ENCODE measurements at places on chromosomes 12 and 14.

GRCh38 chr12:54378796-54379397 lies 5.6 kb downstream of the ZNF385A start:
- peak; percentile 71 for DNase-seq
- peak overlapping the region; percentile 87 for H3K27ac ChIP-seq
- no peaks in the 10 kb centered on the region for H3K36me3 ChIP-seq

GRCh38 chr12:93838193-93838592 lies 161.0 kb downstream of the CRADD start:
- no peaks in the 10 kb centered on the region for H3K27me3 ChIP-seq
- no peak for DNase-seq
- no peak overlapping the region for H3K4me3 ChIP-seq
- H3K36me3 ChIP-seq: no peaks in the 10 kb centered on the region

DNA sequence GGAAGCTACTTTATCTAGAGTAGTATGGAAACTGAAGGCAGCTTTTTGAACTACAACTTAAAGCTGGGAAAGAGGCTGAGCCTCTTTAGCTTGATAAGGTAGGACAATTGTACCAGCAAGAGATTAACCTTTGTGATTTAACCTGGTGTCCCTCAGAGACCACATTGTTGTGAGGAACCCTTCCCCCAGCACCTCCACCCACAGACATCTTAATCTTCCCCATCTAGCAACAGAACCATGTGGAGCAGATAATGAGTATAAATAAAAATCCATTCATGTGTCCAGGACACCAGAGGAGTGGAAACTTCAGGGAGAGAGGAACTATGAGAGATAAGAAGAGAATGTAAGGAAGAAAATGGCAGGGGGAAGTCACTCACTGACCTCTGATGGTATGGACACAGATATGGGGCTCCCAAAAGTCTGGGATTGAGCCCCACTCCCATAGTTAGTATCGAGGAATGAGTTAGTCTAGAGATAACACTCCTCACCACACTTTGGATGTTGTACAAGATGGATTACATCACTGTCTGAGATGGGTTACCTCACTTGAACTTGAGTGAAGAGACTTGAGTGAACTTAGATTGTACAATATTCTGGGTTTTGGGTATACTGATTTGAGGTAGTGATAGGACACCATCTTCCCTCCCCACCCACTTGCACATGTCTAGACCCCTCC lies 33.9 kb upstream of the SLC38A2 start:
- DNase-seq: no peak
- peaks cover under 1% of the 10 kb centered on the region for H3K27me3 ChIP-seq
- H3K27ac ChIP-seq: no peak overlapping the region
- no peak overlapping the region for H3K4me3 ChIP-seq

DNA sequence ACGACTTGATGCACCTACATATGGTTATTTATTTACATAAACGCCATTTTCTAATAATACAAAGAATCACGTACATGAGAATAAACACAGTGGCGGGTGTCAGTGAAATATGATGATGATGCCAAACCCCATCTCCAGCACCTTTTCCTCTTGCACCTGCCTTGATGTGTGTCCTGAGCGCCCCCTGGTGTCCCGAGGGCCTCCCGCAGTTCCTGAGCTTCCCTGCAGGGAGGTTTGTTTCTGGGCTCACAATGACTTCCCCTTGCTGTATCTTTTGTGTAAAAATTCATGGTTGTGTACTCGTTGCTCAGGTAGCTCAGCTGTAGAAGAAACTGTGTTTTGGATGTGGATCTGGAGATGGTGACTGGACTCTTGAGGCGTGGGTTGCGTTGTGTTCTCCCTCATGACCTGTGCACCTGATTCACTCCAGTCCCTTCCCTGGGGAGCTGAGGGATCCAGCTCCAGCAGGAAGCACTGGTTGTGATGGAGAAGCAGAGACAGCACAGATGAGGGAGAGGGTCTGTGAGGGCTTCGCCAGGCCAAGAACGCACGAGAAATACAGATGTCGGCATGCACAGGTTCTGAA lies 1037.8 kb downstream of the TMEM121 start:
- no peaks in the 10 kb centered on the region for H3K27me3 ChIP-seq
- no peak overlapping the region for H3K4me3 ChIP-seq
- no peak overlapping the region for H3K27ac ChIP-seq
- peaks cover 15% of the 10 kb centered on the region for H3K36me3 ChIP-seq
- DNase-seq: no peak

DNA sequence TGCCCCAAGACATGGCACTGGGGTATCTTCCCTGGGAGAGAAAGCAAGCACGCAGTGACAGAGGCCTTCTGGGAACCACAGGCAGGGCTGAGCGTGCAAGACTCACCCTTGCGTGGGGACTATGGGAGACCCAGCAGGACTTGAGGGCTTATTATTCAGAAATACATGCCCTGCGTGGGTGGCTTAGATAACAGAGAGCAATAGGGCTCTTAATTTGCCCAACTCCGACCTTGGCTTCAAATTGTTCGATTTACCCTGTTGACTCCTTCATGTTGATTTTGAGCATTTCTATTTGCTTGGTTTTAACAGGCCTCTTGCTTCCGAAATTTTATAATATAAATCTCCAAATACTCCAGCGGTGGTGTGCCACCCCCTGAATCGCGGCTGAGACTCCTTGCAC lies 5.1 kb upstream of the SERPINA1 start:
- H3K4me3 ChIP-seq: no peak overlapping the region
- H3K27me3 ChIP-seq: peaks cover 17% of the 10 kb centered on the region
- H3K36me3 ChIP-seq: no peaks in the 10 kb centered on the region
- peaks cover 35% of the 10 kb centered on the region for H3K4me1 ChIP-seq
- DNase-seq: no peak

DNA sequence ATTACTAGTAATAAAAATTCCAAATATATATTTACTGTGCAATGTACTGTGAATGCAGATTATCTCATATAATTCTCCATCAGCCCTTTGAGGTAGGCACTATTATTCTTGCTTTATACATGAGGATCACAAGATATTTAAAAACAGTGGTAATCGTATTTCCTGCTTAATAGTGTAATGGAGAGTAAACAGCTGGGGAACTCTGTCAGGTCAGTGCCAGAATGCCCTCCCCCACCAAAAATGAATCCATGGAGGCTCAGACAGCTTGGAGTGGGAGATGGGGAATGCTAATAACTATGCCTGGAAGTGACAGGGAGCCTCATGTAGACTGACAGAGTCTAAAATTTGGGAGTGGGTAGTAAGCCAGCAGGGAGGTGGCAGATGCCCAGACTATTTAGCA lies 153.6 kb downstream of the PAH start:
- no peaks in the 10 kb centered on the region for H3K27me3 ChIP-seq
- no peak overlapping the region for H3K4me3 ChIP-seq
- H3K27ac ChIP-seq: no peak overlapping the region
- H3K36me3 ChIP-seq: no peaks in the 10 kb centered on the region

GRCh38 chr12:43098071-43098470 lies 453.9 kb downstream of the ADAMTS20 start:
- H3K4me3 ChIP-seq: no peak overlapping the region
- peaks cover 5% of the 10 kb centered on the region for H3K4me1 ChIP-seq
- no peaks in the 10 kb centered on the region for H3K27me3 ChIP-seq
- no peaks in the 10 kb centered on the region for H3K36me3 ChIP-seq
- DNase-seq: no peak

DNA sequence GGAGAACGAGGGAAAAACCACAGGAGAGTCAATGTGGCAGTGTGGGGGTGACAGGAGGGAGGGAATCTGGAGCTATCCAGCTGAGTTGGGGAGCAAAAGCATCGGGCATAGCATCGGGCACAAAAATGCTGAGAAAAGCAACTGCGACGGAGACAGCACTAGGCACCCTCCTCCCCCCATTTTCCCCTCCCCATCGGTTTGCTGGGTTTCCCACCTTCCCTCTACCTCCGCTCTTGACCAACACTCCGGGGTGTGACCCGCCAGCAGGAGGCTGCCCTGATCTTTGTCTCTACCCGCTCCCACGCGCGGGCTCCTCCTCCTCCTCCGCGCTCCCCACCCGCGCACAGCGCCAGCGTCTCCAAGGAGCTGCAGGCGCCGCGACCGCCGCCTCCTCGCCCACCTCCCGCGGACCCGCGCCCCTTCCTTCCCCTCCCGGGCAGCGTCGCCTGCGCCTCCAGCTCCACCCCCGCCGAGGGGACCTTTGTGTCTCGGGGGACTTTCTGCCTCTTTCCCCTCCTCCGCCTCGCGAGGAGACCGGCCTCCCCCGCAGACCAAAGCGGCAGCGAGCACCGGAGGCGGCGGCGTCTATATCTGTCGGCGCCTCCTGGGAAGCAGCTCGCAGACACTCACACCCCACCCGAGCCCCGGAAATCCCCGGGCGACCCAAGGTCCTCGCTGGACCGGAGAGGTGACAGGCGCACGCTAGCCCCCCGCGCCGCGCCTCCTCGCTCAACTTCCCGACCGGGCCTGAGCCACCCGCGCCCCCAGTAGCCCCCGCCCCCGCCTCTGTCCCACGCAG lies 920 bp downstream of the CDK17 start:
- peak overlapping the region; percentile 88 for H3K4me3 ChIP-seq
- peaks cover 36% of the 10 kb centered on the region for H3K4me1 ChIP-seq
- H3K27me3 ChIP-seq: no peaks in the 10 kb centered on the region
- peak overlapping the region; percentile 83 for H3K27ac ChIP-seq

GRCh38 chr12:21697904-21698630 lies 40.4 kb upstream of the LDHB start:
- H3K27ac ChIP-seq: no peak overlapping the region
- no peak for DNase-seq
- peaks cover 2% of the 10 kb centered on the region for H3K27me3 ChIP-seq
- peaks cover 4% of the 10 kb centered on the region for H3K4me1 ChIP-seq

- no peak overlapping the region for H3K4me3 ChIP-seq
- no peak for DNase-seq
- no peaks in the 10 kb centered on the region for H3K27me3 ChIP-seq
- no peaks in the 10 kb centered on the region for H3K36me3 ChIP-seq
- no peak overlapping the region for H3K27ac ChIP-seq
Observed at GRCh38 chr12:131912518-131913274, 16.4 kb upstream of the PUS1 start.

- no peak overlapping the region for H3K27ac ChIP-seq
- no peaks in the 10 kb centered on the region for H3K27me3 ChIP-seq
- no peak overlapping the region for H3K4me3 ChIP-seq
- no peaks in the 10 kb centered on the region for H3K36me3 ChIP-seq
- H3K4me1 ChIP-seq: peaks cover 19% of the 10 kb centered on the region
Observed at GRCh38 chr14:51328772-51329353, 88.8 kb downstream of the TMX1 start.

GRCh38 chr14:80621701-80622100 lies 319.8 kb downstream of the CEP128 start:
- no peak overlapping the region for H3K4me3 ChIP-seq
- H3K27me3 ChIP-seq: no peaks in the 10 kb centered on the region
- peaks cover 4% of the 10 kb centered on the region for H3K36me3 ChIP-seq
- H3K27ac ChIP-seq: no peak overlapping the region

DNA sequence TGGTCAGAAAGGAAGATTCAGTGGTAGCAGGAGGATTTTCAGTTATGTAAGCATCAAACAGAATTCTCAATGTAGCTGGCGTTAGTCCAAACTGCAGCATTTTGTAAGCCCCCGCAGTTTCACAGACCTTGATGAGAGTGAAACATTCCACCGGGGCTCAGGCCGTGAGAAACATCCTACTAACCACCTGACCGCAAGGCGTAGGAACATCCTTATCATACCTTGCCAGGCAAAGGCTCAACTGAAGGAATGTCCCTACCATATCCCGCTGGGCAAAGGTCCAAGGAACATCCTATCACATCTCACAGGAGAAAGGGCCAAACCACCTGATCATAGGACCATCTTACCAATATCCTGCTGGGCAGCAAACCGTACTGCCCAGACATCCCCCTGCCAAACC lies 624.8 kb upstream of the TMEM132C start:
- no peaks in the 10 kb centered on the region for H3K4me1 ChIP-seq
- no peaks in the 10 kb centered on the region for H3K27me3 ChIP-seq
- H3K4me3 ChIP-seq: no peak overlapping the region
- H3K27ac ChIP-seq: no peak overlapping the region

- H3K27me3 ChIP-seq: no peaks in the 10 kb centered on the region
- no peak overlapping the region for H3K27ac ChIP-seq
- no peaks in the 10 kb centered on the region for H3K36me3 ChIP-seq
- H3K4me3 ChIP-seq: no peak overlapping the region
Observed at GRCh38 chr12:39037115-39037514, 131.7 kb upstream of the CPNE8 start.

DNA sequence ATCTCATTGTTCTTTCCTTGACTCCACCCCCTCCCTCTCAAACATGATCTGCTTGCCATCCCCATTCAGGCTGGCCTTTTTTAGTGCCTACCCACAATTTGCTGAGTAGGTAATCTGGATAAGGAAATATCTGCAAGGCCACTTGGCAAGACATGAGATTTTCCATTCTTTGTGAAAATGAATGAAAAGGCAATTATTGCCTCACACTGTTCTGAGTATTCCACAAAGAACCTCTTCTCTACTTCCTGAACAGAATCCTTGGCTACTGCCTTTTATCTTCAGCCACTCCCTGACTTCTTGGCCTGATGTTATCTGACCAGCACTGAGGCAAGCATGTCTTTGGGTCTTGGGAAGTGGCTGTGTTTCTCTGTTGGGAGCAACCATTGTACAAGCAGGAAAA lies 263.2 kb upstream of the ATP2B1 start:
- no peaks in the 10 kb centered on the region for H3K27me3 ChIP-seq

- H3K27me3 ChIP-seq: no peaks in the 10 kb centered on the region
- H3K4me3 ChIP-seq: no peak overlapping the region
- no peak for DNase-seq
- H3K27ac ChIP-seq: no peak overlapping the region
- no peaks in the 10 kb centered on the region for H3K4me1 ChIP-seq
- no peaks in the 10 kb centered on the region for H3K36me3 ChIP-seq
Observed at GRCh38 chr12:127107744-127108143, 1159.2 kb upstream of the TMEM132C start.

DNA sequence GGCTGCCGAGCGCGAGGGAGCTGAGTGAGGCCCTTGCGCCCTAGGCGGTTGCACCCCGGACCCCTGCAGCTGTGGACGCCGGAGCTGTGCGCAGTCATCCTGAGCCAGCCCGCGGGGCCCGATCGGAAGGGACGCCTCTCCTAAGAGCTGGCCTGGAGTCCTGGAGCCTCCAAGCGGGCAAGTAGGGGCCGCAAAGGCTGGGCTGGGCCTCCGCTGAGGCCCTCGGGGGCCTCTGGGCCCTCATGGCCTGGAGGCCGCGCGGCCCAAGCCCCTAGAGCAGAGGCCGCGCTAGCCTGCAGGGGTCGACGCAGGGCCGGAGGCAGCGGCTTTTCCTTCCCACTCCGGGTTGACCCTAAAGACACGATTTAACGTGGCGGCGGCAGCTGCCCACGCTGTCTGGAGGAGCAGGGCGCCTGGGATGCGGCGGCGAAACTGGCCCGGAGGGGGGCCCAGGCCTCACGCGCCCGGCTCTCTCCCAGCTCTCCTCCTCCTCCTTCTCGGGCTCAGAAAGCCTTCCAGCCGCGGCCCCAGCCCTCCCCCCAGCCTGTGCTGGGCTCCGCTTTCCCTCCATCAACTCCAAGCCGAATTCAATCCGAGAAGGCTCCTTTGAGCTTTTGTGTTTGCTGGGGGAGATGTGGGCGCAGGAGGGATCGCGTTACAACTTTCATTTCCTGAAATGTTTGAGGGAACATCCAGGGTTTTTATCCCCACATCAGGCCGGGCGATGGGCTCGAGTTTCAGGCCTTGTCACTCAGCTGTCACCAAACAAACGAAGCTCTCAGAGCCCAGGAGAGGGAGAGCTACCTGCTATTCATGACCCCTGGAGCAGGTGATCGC lies 11.6 kb downstream of the SIX1 start:
- H3K4me3 ChIP-seq: peak overlapping the region; percentile 67
- peaks cover 82% of the 10 kb centered on the region for H3K27me3 ChIP-seq
- H3K27ac ChIP-seq: no peak overlapping the region
- DNase-seq: no peak
- H3K36me3 ChIP-seq: no peaks in the 10 kb centered on the region

GRCh38 chr12:113462998-113463745 lies 8.5 kb downstream of the LHX5 start:
- H3K4me3 ChIP-seq: peak overlapping the region; percentile 50
- H3K4me1 ChIP-seq: peaks cover 21% of the 10 kb centered on the region
- H3K36me3 ChIP-seq: peaks cover 3% of the 10 kb centered on the region
- H3K27me3 ChIP-seq: peaks cover 98% of the 10 kb centered on the region
- DNase-seq: no peak
